ENCODE measurements at places on chromosomes 3 and 15.

- DNase-seq: no peak
These were observed 170.3 kb downstream of the MOBP start for GRCh38 chr3:39637807-39638206.

GRCh38 chr3:186316666-186317260, 45.3 kb downstream of the DGKG start:
- DNase-seq: no peak

GRCh38 chr15:42448281-42448680, 42.7 kb downstream of the ZNF106 start:
- no peak for DNase-seq

GRCh38 chr3:8996681-8997121, 33.4 kb upstream of the RAD18 start:
- DNase-seq: no peak

GRCh38 chr3:79019924-79020173, 747.9 kb downstream of the ROBO1 start:
- no peak for DNase-seq

DNA sequence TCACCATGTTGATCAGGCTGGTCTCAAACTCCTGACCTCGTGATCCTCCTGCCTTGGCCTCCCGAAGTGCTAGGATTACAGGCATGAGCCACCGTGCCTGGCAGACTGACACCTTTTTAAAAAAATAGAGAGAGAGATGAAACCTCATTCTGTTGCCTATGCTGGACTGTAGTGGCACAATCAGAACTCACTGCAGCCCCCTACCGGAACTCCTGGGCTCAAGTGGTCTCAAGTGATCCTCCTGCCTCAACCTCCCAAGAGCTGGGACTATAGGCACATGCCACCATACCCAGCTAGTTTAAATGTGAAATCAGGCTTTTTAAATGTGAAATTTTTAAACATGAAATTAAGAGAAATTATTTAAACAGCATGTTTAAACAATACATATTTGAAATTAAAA, 265.2 kb upstream of the UBE2E1 start:
- DNase-seq: no peak

GRCh38 chr15:94620632-94621031, 389.3 kb downstream of the MCTP2 start:
- no peak for DNase-seq

- no peak for DNase-seq
These were observed 871.1 kb downstream of the PDCD6IP start for GRCh38 chr3:34669490-34669889.

DNA sequence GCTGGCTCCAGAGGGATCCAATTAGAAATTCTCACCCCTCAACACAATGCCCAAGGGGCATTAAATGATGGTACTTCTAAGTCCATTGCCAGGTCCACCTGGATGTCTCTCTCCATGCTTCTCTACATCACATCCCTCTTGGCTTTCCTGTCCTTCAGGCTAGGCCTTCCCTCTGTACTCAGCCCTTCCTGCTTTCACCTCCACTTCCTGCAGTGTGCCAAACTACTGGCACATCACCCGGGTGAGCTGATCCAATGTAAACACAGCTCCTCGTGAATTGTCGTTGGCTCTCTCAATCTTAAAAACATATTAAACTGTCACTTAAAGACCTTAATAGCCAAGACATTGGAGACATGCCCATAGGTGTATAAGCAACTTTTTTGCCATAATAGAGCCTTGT, 4.0 kb downstream of the LMCD1 start:
- no peak for DNase-seq

- no peak for DNase-seq
These were observed 57.2 kb downstream of the POLQ start for GRCh38 chr3:121488628-121489027.

DNA sequence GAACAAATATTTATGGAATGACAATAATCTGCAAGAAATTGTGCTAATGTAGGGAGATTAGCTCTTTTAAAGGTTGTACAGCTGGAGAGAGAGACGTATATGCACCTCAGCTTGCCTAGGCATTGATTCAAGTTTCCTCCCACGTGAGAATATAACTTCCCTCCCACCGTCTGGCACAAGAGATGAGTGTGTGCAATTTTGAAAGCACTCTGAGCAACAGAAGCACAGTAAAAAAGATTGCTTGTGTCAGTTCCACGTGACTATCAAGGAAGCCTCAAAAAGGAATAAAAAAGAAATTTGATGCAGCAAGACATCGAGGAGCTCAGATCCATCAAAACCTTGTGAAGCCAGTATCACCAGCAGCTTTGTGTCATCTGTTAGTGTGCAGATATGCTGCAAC, 435.3 kb downstream of the TUSC7 start:
- DNase-seq: no peak

DNA sequence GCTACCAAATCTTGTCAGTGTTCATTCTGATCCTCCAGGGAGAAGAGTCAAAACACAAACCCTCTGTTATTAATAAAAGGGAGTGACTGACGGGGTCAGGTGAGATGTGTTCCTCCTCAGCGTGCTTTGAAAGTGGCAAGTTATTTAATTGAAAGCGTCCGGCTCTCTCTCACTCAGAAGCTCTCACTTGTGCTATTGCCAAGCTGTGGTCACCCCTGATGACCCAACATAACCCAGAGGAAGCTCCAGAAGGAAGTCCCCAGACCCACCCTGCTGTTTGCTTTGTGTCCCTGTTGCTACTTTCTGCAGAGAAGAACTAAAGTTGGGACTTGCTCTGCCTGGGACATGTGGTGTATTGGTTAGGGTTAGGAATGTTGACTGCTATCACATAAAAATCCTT, 235.6 kb downstream of the EDEM1 start:
- no peak for DNase-seq

DNA sequence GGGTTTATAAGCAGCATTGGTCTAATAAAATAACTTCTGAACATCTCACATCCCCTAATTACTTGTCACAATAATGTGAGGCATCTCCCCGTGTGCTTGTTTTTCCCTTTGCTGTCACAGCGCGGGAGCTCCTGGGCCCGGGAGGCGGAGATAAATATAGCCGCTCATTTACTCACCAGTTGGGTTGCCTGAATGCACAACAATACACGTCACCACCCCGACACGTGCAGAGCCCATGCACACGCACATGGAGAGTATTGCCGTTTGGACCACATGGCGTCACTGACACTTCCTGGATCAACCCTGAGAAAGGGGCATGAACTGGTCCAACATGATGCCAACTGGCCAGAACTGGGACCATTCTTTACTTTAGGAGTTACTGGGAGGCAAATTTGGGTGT, 76.2 kb downstream of the MRPL46 start:
- DNase-seq: no peak

DNA sequence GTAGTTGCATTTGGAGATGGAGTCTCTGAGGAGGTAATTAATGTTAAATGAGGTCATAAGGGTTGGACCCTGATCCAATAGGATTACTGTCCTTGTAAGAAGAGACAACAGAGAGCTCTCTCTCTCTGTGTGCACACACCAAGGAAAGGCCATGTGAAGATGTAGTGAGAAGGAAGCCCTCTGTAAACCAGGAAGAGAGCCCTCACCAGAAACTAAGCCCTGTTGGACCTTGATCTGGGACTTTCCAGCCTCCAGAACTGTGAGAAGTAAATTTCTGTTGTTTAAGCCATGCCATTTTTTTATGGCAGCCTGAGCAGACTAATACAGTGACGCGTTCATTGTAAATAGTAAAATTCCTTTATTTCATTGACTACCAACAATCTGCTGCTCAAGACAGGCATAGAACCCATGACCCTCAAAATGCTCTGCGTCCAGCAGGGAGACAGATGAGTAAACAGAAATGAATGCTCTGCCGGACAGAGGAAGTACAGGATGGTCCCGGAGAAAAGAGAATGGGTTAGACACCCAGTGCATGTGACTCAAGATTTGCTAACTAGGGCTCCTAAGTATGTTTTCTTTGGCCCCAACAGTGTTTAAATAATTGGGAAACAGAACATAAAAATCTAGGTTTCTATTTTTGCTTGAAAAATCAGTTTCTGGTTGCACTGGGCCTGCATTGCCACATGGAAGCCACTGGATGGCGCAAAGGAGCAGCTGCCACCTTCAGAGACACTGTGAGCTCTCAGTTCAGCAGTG, 37.9 kb upstream of the TNFAIP8L3 start:
- no peak for DNase-seq

GRCh38 chr3:150703299-150703755, 393 bp downstream of the ERICH6 start:
- no peak for DNase-seq

GRCh38 chr3:98600412-98601095, 7.1 kb upstream of the CPOX start:
- DNase-seq: no peak

GRCh38 chr3:24450160-24450907, 44.3 kb downstream of the THRB start:
- DNase-seq: no peak

GRCh38 chr3:30331519-30331918, 274.9 kb upstream of the TGFBR2 start:
- no peak for DNase-seq

DNA sequence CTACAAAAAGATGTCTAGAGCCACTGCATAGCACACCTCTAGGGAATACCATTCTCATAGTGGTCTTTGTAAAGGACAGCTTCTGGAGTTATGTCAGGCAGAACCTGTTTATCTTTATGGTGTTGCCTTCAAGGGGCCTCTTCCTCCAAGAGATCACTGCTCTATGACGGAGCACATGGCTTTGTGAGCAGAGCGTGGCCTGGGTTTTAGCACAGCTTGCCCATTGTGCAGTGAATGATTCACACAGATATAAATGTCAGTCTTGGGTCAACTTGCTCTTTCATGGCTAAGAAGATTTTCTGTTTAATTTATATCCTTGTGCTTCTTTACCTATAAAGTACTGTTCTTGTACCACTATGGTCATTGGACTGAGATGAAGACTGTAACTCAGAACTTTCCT, 41.5 kb upstream of the RBMS3 start:
- DNase-seq: no peak

All from NCI-H2171 (cell line).